Activated CD4-positive, alpha-beta T cell treated with anti-CD3 and anti-CD28 coated beads, Interleukin-2, Interleukin-4, amounts not matched to agents 100 ng/mL and 50 ng/mL, durations not matched to agents 16 hours and 8 hours (primary cell): ENCODE measurements at places on chromosomes 2 and 18.

DNA sequence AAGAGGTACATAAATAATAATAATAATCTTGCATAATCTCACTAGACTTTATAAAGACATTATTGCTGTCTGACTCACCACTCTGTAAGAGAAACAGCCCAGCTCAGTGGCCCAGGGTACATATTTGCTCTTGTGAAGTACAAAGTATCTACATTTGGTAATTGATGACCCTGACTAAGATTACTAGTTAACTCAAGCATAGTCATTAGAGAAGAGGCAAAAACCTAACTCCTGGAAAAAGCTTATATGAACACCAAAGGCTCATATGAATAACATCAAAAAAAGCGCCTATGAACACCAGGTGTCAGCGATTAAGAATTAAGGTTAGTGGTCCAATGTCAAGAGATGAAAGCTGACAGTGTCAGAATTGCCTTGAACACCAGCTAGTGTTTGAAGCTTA lies 38.4 kb downstream of the RAD51AP2 start:
- DNase-seq: no peak

DNA sequence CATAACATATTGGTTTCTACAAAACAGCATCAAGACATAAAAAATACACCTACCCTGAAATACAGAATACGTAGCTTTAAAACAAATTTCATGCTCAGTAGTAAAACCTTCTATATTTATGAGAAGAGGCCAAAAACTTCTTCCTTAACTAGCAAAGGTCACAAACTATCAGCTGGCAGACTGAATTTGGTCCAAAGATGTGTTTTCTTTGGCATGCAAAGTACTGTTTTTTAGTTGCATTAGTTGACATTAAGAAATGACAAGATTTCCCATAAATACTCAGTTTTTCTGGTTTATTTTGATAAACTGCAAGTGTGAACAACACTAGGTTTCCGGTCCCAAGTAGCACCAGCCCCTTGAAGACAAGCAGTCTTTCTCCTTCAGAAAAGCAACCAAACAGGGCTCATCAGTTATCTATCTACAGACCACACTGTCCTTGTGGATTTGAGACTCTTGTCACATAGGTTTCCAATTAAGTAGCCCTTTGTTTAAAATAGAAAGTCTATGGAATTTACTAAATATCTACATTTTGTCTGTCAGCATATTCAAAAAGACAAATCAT lies 35.6 kb downstream of the SLC25A12 start:
- no peak for DNase-seq

DNA sequence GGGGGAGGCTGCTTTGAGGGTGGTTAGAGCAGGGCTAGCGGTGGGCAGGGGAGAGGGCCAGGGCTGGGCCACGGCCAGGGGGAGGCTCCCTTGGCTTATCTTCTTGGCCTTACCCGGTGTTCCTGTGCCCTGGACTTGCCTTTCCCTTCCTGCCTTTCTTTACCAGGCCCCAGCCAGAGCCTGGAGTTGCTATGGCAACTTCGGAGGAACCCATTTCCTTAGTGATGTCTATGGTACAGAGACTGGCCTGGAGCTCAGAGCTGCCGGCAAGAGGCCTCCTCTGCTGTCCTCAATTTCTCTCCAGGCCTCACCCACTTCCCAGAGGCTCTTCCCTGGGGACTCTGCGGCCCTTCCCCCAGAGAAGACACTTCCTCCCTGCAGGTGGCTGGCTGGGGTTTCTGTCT lies 11.5 kb downstream of the SPEG start:
- no peak for DNase-seq

DNA sequence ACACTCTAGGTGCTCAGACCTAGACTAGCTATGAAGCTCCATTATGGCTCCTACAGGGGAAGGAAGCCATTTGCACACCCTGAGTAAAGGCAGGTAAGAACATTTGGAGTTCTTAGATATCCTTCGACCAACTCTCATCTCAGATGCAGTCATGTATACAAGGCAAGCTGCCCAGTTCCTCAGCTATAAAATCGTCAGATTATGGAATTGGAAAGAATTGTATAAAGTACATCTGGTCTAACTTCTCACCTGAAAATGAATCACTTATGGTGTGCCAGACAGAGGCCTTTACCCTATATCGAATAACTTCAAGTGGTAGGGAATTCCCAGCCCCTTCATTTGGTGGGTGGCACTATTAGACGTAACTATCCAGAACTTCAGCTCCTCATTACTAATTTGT lies 79.3 kb downstream of the VIT start:
- DNase-seq: no peak

DNA sequence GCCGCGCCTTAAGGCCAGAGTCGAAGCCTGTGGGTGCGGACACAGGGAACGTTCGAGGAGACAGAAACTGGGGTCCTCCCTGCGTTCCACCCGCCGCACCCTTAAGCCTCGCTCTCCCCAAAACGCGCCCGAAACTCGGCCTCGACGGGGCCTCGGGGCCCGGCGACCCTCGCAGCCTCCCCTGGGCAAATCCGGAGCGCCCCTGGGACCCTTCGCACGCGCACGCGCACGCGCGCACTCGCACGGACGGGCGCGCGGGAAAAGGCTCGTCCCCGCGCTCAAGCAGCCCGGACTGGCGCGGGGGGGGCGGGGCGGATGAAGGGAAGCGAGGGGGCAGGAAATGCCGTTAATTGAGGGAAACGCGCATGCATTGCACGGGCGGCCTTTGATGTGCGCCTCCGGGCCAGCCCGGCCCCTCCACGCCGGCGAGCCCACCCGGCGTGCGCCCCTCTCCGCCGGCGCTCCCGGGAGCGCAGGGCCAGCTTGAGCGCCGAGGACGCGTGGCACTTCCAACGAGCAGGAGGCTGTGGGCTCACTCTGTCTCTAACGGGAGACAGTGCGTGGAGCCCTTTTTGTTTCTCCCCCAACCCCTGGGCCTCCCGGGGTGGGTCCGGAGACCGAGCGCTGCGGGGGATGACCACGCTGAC lies 5.4 kb upstream of the SALL3 start:
- DNase-seq: no peak

DNA sequence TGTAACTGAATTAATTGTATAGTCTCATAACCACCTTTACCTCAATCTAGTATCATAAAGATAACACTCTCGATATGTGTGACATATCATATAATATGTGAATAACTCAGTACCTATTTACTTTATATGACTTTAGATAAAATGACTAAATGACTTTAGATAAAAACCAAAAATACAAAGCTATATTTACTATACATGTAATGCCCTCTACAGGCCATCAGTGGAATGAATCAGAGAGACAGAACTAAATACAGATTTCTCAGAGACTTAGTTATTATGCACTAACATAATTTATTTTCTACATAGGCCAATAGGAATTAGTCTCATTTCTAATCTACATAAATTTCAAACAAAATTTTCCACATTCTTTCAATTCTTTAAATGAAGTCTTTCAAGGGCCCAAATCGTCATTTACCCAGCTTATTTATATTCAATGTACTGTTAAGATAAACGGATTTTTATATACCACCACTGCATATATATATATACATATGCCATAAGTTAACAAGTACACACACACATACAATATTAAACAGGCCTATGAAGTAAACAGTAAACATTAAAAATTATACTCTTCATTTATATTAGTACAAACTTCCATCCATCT lies 219.9 kb downstream of the EXOC6B start:
- DNase-seq: no peak

DNA sequence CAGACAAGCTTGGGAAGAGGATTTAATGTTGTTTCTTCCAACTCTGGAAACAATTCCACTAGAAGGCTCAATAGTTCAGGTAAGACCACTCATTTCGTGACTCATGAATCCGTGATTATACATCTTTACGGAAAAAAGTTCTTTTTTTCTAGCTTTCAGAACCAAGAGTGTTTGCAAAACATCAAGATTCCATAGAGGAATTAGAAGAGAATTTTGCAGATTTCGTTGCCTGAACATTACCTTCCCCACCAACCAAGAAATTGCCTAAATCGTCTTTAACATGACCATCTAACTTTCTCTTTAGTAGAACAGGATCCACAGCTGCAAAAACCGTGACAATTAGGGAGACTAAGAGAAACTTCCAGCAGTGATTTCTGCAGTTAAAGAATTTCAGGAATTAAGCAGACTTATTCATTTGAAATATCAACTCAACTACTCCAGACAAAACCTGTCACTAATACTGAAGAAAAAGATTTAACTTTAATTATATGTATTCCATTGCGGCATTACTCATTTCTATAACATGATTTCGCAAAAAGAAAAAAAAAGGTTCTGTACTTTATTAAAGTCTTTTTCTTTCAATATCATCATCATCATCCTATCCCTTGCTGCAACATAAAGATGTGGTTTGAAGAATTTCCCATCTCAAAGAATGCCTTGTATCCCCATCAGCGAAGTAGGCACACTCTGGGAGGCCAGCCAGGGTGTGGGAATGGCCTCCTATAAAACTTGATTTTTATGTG lies 1.9 kb upstream of the NAB1 start:
- no peak for DNase-seq

GRCh38 chr2:67854103-67854743 lies 208.6 kb downstream of the C1D start:
- DNase-seq: no peak

DNA sequence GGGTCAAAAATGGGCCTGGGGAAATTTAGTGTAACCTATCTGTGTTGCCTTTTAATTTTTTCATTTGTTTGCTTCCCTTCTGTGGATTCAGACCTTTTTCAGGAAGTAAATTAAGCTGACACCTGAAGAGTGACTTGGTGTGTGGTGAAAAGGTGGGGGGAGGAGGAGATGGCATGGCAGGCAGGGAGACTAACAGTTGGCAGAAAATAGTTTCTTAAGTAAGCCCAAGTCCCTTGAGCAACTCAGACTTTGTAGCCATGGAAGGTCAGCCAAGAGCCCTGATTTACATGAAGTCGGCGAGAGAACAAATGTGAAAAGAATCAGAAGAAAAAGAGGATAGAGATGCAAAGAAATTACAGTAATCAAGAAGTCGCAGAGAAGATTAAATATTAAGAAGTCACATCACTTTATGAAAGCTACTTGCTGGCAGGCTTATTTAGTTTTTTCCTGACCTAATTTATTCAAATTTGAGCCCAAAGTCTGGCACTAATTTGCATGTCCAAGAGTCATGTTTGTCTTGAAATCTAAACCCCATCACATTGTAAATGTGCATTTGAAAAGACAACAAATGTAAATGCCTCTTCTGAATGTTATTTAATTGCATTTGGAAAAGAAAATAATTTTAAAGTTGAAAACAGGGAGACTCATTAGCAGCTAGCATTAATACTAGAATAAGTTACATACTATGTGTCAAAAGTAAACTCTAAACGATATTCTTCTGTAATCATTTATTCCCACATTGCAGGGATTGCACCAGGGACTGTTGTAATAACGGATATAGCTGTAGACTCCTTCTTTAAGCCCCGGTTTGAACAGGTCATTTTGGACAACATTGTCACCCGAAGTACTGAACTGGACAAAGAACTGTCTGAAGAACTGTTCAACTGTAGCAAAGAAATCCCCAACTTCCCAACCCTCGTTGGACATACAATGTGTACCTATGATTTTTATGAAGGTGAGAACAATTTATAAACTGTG lies 19.3 kb downstream of the UPP2 start:
- DNase-seq: no peak
